Thymus (tissue), 14 donors: ENCODE measurements at places on chromosomes 3 and 15. TPM values are rescaled to one million over a fixed set of nuclear protein-coding genes. Genes with fewer than 3 reads are reported as not detected.

The RPL32 gene
- total RNA-seq, result 3,219 TPM

DNA sequence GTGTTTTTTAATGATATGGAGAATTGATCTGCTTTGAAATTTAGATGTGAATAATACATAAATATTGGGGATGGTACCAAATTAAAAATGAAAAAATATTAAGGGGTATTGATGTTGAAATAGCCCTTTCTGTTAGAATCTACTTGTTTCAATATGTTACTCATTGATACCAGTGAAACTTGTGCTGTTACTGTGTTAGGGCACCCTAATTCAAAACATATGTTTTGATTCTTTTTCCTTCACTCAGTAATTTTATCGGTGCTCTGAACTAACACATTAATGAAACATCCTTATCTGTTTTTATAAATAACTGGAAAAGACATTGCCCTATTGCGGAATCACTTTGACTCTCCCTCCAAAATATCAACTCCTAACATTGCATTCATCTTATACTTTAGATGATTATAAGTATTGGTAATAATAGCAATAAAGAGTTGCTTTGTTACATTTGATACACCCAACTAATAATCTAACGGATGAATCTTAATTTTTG, 52.0 kb upstream of the CCNB2 start:
- H3K4me3 ChIP-seq, result no peak overlapping the region
- no peak overlapping the region for H3K27ac ChIP-seq
- DNase-seq, result no peak
- H3K36me3 ChIP-seq, result no peaks in the 10 kb centered on the region
- H3K27me3 ChIP-seq, result no peaks in the 10 kb centered on the region

The NTRK3 gene
- 0.57 TPM for total RNA-seq

GRCh38 chr15:56146756-56147155, 96.9 kb downstream of the RFX7 start:
- DNase-seq, result no peak
- no peak overlapping the region for H3K27ac ChIP-seq
- no peak overlapping the region for H3K4me3 ChIP-seq
- no peaks in the 10 kb centered on the region for H3K4me1 ChIP-seq
- H3K36me3 ChIP-seq, result peaks cover 5% of the 10 kb centered on the region
- no peaks in the 10 kb centered on the region for H3K27me3 ChIP-seq

- no peaks in the 10 kb centered on the region for H3K27me3 ChIP-seq
- H3K4me3 ChIP-seq, result no peak overlapping the region
- H3K36me3 ChIP-seq, result no peaks in the 10 kb centered on the region
Observed at GRCh38 chr3:164683489-164683888, 394.8 kb downstream of the SI start.

The PEAK1 gene
- 7.8 TPM for total RNA-seq

- no peak overlapping the region for H3K27ac ChIP-seq
- H3K27me3 ChIP-seq, result no peaks in the 10 kb centered on the region
- H3K36me3 ChIP-seq, result peaks cover 32% of the 10 kb centered on the region
- no peak overlapping the region for H3K4me3 ChIP-seq
- no peaks in the 10 kb centered on the region for H3K4me1 ChIP-seq
Observed at GRCh38 chr15:41394924-41395323, 7.4 kb downstream of the NDUFAF1 start.

GRCh38 chr3:3064297-3064696, 45.9 kb downstream of the IL5RA start:
- H3K4me3 ChIP-seq, result no peak overlapping the region
- no peak for DNase-seq
- H3K36me3 ChIP-seq, result no peaks in the 10 kb centered on the region
- H3K4me1 ChIP-seq, result no peaks in the 10 kb centered on the region
- H3K27ac ChIP-seq, result no peak overlapping the region

DNA sequence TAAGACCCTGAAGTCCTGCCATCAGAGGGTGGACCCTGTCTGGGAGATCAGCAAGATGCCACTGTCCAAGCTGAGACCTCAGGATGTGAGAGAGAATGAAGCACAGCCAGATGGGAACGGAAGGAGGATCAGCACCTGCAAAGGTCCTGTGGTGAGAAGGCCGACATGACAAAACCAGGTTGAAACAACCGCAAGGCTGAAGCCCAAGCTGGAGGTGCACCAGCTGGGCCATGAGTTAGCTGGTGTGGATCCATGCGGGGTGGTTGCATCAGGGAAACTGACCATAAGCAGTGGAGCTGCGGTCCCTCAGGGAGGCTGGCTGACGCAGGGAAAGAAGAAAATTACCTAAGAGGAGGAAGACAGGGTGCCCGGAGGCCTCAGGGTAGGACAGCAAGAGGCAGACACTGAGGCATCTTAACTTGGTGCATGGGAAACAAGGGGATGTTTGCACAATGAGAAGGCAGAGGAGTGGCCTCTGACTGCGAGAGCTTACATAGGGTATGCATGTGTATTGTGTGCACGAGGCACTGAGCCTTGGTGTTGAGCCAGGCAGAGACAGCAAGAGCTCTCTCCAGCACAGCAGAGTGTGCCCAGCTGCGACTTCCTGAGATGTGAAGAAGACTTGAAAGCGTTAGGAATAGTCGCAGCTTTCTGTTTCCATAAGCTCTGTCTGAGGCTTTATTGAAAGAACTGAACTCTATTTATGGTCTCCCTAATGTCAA, 497.7 kb downstream of the OCA2 start:
- H3K27me3 ChIP-seq, result no peaks in the 10 kb centered on the region
- H3K4me3 ChIP-seq, result no peak overlapping the region
- H3K27ac ChIP-seq, result no peak overlapping the region

DNA sequence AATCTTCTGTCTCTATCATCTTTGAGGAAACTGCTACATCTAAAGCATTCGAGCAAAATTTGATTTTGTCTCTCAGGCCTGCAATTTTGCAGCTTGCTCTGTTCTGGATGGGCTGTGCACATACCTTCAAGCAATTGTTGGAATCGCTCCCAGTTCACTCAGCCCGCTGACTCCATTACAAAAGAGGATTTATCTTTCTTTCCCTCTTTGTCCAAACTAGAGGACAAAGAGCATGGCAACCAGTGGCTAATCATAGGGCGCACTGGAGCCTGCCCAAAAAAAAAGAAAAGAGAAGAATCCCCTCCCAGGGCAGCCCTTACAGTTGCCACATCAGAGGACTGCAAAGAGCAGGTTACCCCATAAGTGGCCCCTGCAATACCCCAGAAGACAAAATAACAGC, 49.0 kb upstream of the DUT start:
- no peaks in the 10 kb centered on the region for H3K4me1 ChIP-seq
- H3K36me3 ChIP-seq, result no peaks in the 10 kb centered on the region
- DNase-seq, result no peak
- H3K27me3 ChIP-seq, result no peaks in the 10 kb centered on the region

GRCh38 chr15:93028632-93029213, 60.3 kb downstream of the RGMA start:
- no peak for DNase-seq
- peaks cover 39% of the 10 kb centered on the region for H3K36me3 ChIP-seq
- H3K27ac ChIP-seq, result no peak overlapping the region
- H3K27me3 ChIP-seq, result no peaks in the 10 kb centered on the region
- H3K4me1 ChIP-seq, result peaks cover 7% of the 10 kb centered on the region

The CACNA1D gene
- total RNA-seq, result 0.66 TPM

The GOLGA8T gene
- total RNA-seq, result 0.19 TPM

The KLF15 gene
- total RNA-seq, result 0.28 TPM

- H3K4me1 ChIP-seq, result peaks cover 8% of the 10 kb centered on the region
- no peak overlapping the region for H3K27ac ChIP-seq
- H3K4me3 ChIP-seq, result no peak overlapping the region
- H3K36me3 ChIP-seq, result no peaks in the 10 kb centered on the region
Observed at GRCh38 chr15:71133747-71134472, 18.6 kb downstream of the THSD4 start.

DNA sequence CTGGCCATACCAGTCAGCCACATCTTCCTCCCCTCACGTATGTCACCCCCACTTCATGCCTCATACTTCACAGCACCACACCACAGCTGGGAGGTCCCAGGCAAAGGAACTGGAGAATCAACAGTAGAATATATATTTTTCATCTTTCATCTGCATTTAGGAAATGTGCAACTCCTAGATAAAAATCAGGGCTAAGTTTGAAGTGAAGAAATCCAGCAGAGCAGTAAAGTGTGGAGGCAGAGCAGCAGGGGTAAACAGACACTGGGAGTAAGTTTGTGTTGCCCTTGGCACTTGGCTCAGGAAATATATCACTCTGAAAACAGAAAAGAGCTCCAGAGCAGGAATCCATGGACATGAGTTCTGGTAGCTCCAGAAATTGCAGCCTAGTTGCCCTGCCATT, 2.8 kb upstream of the HERC1 start:
- H3K4me1 ChIP-seq, result peaks cover 11% of the 10 kb centered on the region
- no peak overlapping the region for H3K27ac ChIP-seq
- no peak for DNase-seq

GRCh38 chr15:97875025-97875512, 85.4 kb upstream of the ARRDC4 start:
- DNase-seq, result no peak
- H3K4me1 ChIP-seq, result no peaks in the 10 kb centered on the region
- no peak overlapping the region for H3K27ac ChIP-seq
- H3K36me3 ChIP-seq, result no peaks in the 10 kb centered on the region
- H3K4me3 ChIP-seq, result no peak overlapping the region

GRCh38 chr3:40873934-40874699, 325.2 kb upstream of the CTNNB1 start:
- H3K36me3 ChIP-seq, result no peaks in the 10 kb centered on the region
- no peak for DNase-seq
- peaks cover 3% of the 10 kb centered on the region for H3K4me1 ChIP-seq
- no peaks in the 10 kb centered on the region for H3K27me3 ChIP-seq

DNA sequence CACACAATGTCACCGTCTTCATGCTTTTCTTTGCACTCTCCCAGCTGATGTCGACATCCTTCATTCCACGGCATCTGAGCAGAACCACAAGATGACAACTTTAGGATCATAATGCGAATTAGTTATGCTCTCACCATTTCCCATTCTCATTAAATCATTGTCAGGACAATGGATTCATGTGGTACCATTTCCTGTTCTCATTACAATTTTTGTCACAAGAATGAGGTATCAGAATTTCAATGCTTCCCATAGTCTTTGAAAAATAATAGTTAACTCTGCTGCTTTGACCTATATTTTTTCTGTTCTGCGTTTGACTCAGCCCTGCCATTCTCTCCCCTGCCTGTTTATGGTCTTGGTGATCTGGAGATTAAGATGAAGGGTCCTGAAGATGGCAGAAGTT, 175.7 kb upstream of the MDFIC2 start:
- no peak overlapping the region for H3K27ac ChIP-seq
- no peaks in the 10 kb centered on the region for H3K27me3 ChIP-seq
- H3K4me1 ChIP-seq, result no peaks in the 10 kb centered on the region
- H3K36me3 ChIP-seq, result no peaks in the 10 kb centered on the region

DNA sequence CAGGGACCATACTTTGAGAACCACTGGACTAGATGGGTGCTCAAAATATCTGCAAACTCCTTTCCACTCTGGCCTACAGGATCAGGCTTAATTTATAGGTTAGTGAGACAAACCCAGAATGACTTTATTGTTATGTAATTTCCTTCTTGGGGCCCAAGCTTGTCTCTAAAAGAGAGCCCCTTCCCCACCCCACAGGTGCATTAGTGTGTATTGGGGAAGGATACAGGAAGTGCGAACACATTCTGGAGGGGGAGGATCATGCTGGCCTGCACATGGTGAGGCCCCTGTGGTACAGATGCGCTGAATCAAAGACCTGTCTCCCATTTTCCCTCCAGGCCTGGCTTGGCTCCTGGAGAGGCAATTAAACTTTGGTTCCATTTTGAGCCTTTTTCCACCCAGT, 273.0 kb upstream of the LRTM1 start:
- no peak overlapping the region for H3K27ac ChIP-seq
- no peaks in the 10 kb centered on the region for H3K27me3 ChIP-seq
- H3K36me3 ChIP-seq, result no peaks in the 10 kb centered on the region
